ENCODE measurements at places on chromosomes 5 and 9. TPM values are rescaled to one million over a fixed set of nuclear protein-coding genes. Genes with fewer than 3 reads are reported as not detected.
A peak's percentile ranks its signal among the peaks of the same experiment; 100 is the strongest.

DNA sequence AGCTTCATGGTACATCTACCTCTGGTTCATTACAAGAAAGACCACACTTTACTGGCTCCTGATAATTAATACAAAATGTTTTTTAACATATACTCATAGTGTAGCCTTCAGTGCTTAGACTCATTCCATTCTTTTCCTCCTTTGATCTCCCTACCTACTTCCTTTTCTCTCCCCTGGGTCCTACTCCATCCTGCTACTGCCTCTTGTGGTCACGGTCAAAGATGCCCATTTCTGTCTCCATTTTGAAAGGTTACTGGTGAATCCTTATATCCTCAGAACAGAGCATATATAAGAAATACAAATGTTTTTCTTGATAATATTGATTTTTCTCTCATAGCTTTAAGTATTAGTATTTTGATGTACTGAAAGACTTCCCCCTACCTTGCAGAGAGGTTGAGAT is 375.9 kb downstream of the ARRDC3 start:
- H3K4me3 ChIP-seq = no peak overlapping the region
- no peaks in the 10 kb centered on the region for H3K4me1 ChIP-seq
- H3K27ac ChIP-seq = no peak overlapping the region
- H3K27me3 ChIP-seq = no peaks in the 10 kb centered on the region
- DNase-seq = peak; percentile 29
- no peaks in the 10 kb centered on the region for H3K36me3 ChIP-seq

The DTWD2 gene
- total RNA-seq = 15.4 TPM

- H3K27me3 ChIP-seq = no peaks in the 10 kb centered on the region
- no peak overlapping the region for H3K4me3 ChIP-seq
- H3K27ac ChIP-seq = no peak overlapping the region
- DNase-seq = no peak
Observed at GRCh38 chr5:6859951-6860638, 146.9 kb downstream of the TENT4A start.

The FGF1 gene
- total RNA-seq = 0.21 TPM

DNA sequence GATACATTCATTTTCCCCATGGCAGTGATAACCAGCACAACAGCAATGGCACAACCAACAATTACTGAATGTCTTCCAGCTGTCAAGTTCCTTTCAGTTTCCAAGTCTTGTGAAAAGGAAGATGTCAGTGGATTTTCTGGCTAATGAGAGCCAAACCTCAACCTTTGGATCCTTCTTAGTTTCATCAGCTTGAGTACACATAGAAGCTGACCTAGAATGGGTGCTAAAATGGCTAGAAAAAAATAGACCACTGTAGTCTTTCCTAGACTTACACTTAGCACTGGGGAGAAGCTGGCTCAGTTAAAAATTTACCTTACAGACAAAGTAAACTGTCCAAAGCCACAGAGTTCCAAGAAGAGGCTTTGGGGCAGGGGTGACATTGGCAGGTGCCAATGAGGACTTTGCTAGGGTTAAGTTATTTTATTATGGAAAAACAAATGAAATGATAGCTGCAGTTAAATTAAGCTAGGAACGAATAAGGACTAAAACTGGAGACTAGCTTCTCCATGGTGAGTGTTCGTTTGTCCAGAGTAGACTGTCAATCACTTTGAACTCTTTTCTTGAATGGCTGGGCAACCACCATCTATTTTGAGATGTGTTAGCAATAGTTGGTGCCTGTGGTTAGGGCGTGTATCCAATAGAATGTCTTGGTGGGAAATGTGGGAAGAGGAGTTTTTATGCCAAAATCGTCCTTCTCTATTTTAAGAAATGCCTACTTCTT is 25.9 kb upstream of the TXN start:
- no peak overlapping the region for H3K27ac ChIP-seq
- no peaks in the 10 kb centered on the region for H3K36me3 ChIP-seq

DNA sequence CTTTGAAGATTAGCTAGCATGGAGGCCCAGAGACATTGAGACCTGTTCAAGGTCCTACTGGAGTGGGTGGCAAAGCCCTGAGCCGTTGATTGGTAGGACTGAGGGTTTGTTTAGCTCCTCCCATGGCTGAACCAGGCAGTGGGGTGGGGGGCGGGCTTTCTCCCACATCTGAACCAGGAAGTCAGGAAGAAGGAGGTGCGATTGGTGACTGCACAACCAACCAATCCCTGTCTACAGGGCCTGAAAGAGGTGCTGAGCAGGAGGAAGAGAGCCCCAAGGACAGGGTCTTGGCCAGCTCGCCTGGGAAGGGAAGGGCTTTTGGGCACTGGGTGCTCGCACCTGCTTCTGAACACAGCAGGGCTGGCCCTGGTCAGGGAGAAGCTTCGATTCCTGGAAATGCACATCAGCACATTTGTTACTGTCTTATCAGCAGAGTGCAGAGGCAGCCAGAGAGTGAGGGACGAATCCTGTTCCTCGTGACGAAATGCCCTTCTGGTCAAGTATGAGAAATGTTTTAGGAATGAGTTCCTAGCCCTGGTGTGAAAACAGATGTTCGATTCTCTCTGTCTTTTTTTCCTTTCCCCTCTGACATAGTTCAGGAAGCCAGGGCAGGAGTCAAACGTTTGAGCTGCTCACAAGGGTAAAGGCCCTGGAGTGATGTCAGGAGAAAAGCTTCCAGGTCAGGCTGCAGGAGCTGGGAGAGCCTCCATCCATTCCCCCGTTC is 294.8 kb upstream of the KLF4 start:
- H3K4me3 ChIP-seq = no peak overlapping the region
- H3K4me1 ChIP-seq = peaks cover 9% of the 10 kb centered on the region
- no peaks in the 10 kb centered on the region for H3K36me3 ChIP-seq
- no peak overlapping the region for H3K27ac ChIP-seq

GRCh38 chr5:140926443-140927227 is 536 bp downstream of the PCDHAC1 start:
- H3K27ac ChIP-seq = no peak overlapping the region
- peaks cover 49% of the 10 kb centered on the region for H3K27me3 ChIP-seq
- no peaks in the 10 kb centered on the region for H3K36me3 ChIP-seq

GRCh38 chr5:52824827-52825226 is 37.1 kb downstream of the ITGA1 start:
- no peak overlapping the region for H3K4me3 ChIP-seq
- no peaks in the 10 kb centered on the region for H3K27me3 ChIP-seq
- H3K36me3 ChIP-seq = no peaks in the 10 kb centered on the region
- H3K27ac ChIP-seq = no peak overlapping the region
- H3K4me1 ChIP-seq = no peaks in the 10 kb centered on the region

DNA sequence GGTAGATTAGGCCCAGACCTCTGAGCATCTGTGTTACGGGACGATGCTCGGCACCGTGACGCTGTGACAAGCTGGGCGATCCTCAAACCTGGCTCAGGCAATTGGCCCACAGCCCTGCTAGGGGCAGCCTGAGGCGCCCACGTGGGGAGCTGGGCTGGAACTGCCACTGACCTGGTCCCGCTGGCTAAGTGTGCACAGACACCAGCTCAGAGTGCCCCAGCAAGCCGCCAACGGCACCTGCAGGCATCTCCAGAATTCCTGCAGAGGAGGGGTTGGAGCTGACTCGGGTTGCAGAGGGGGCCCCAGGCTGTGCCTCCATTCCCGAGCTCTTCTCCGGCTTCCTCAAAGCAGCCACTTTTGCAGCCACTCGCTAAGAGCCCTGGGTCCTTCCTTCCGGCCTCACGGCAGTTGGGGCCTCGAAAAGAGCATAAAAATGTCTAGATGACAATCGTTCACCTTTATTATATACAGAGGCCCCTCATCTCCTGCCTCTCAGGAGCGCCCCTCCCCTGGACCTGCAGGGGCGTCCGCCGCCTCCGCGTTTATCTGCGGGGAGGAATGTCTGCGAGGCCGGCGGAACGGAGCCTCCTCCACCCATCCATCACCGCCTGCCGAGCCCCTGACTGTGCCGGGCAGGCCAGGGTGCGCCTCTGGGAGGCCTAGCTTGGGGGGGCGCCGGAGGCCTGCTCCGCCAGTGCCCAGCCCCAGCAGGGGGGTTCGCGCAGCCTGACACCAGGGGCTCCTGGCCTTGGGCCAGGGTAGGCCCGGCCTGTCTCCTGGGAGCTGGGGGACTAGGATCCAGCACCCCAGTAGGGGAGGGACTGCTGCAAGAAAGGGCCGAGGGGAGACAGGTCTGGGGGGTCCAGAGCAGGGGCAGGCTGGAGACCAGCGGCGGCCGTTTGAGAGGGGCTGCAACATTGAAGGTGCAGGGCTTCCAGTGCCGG is 144.9 kb downstream of the BARX1 start:
- H3K27me3 ChIP-seq = no peaks in the 10 kb centered on the region
- no peaks in the 10 kb centered on the region for H3K36me3 ChIP-seq
- H3K4me3 ChIP-seq = no peak overlapping the region
- no peak overlapping the region for H3K27ac ChIP-seq
- DNase-seq = peak; percentile 65
- no peaks in the 10 kb centered on the region for H3K4me1 ChIP-seq

DNA sequence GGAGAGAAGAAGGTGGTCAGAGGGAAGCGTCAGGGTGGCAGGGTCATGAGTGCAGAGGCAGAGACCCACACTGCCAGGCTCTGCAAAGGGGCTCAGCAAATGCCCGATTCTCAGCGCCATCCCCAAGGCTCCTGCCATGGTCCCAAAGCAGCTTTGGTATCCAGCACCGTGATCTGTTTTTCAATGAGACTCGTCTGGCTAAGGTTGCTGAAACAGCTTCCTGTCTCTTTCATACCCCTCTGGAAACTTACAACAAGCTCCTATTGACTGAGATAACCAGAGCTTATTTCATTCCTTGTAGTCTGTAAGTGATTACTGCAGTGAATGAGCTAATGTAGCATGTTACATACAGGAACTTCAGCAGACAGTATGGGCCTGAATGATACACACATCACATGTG is 568.6 kb upstream of the DAP start:
- H3K36me3 ChIP-seq = no peaks in the 10 kb centered on the region
- no peak for DNase-seq
- no peak overlapping the region for H3K27ac ChIP-seq
- H3K4me3 ChIP-seq = no peak overlapping the region
- no peaks in the 10 kb centered on the region for H3K27me3 ChIP-seq

GRCh38 chr9:95017661-95018060 is 291.2 kb downstream of the AOPEP start:
- no peak overlapping the region for H3K4me3 ChIP-seq
- no peak for DNase-seq
- 0 out of 2 replicates have a peak, but pooled peaks cover 3% of the 10 kb centered on the region for H3K36me3 ChIP-seq
- H3K27ac ChIP-seq = no peak overlapping the region

- no peaks in the 10 kb centered on the region for H3K27me3 ChIP-seq
- H3K36me3 ChIP-seq = no peaks in the 10 kb centered on the region
- no peak overlapping the region for H3K27ac ChIP-seq
- H3K4me1 ChIP-seq = no peaks in the 10 kb centered on the region
- no peak overlapping the region for H3K4me3 ChIP-seq
Observed at GRCh38 chr9:135443797-135444425, 35.7 kb upstream of the PPP1R26 start.

The ZNF883 gene
- 44.4 TPM for total RNA-seq

GRCh38 chr5:156594406-156594805 is 255.7 kb upstream of the PPP1R2B start:
- H3K36me3 ChIP-seq = no peaks in the 10 kb centered on the region
- DNase-seq = no peak
- no peak overlapping the region for H3K27ac ChIP-seq

GRCh38 chr5:101393795-101394450 is 490.8 kb upstream of the ST8SIA4 start:
- peaks cover 15% of the 10 kb centered on the region for H3K36me3 ChIP-seq
- no peak overlapping the region for H3K4me3 ChIP-seq
- no peak overlapping the region for H3K27ac ChIP-seq
- no peaks in the 10 kb centered on the region for H3K27me3 ChIP-seq
- no peaks in the 10 kb centered on the region for H3K4me1 ChIP-seq

The HRH2 gene
- total RNA-seq = 5.9 TPM

- H3K4me3 ChIP-seq = no peak overlapping the region
- H3K27ac ChIP-seq = no peak overlapping the region
- no peaks in the 10 kb centered on the region for H3K4me1 ChIP-seq
- DNase-seq = no peak
- H3K36me3 ChIP-seq = no peaks in the 10 kb centered on the region
Observed at GRCh38 chr9:81022177-81022576, 667.2 kb downstream of the TLE1 start.

DNA sequence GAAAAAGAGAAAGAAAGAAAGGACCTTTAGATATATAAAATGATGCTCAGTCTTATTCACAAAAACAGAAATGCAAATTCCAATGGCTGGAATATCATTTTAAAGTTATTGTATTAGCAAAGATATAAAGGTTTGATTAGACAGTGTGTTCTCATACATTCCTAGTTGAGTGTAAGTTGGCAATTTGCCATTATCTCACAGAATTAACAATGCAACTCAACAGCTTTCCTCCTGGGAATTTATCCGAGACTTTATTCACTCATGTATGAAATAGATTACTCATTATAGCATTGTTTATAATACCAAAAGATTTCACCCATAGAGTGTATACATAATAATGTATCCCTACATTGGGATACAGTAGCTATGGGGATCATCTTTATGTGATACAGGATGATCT is 27.1 kb upstream of the MLLT3 start:
- H3K4me3 ChIP-seq = no peak overlapping the region
- no peaks in the 10 kb centered on the region for H3K27me3 ChIP-seq
- H3K27ac ChIP-seq = no peak overlapping the region
- DNase-seq = no peak
- H3K4me1 ChIP-seq = no peaks in the 10 kb centered on the region
- H3K36me3 ChIP-seq = no peaks in the 10 kb centered on the region

The OR13C2 gene
- not detected for total RNA-seq

DNA sequence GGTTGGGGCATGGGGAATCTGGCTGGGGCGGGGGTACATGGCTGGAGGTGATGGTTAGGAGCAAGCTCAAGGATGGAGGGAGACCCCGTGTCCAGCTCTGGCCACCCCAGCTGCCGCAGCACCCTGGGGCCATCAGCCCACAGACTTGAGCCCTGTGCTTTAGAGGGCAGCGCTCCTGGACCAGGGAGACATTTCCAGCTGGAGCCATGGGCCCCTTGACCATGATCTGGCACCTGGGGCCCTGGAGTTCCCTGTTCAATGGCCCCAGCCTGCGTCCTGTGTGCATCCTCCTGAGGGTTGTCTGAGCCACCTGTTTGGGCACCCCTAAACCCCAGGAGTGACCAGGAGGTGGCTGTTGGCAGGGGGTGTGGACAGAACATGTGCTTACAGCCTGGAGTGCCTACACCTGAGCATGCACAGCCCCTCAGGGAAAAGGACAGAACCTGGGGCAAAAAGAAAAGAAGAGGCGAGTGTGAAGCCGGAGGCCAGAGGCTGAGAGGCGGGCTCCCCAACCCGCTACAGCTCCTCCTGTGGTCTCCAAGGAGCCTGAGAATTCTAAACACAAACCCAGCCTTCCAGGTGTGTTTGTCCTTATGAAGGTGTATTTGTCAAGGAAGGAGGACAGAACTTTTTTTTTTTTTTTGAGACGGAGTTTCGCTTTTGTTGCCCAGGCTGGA is 126.7 kb downstream of the C9orf50 start:
- peaks cover 61% of the 10 kb centered on the region for H3K27me3 ChIP-seq
- H3K4me1 ChIP-seq = peaks cover 18% of the 10 kb centered on the region
- H3K4me3 ChIP-seq = no peak overlapping the region
- H3K36me3 ChIP-seq = no peaks in the 10 kb centered on the region
- peak; percentile 44 for DNase-seq
- no peak overlapping the region for H3K27ac ChIP-seq

DNA sequence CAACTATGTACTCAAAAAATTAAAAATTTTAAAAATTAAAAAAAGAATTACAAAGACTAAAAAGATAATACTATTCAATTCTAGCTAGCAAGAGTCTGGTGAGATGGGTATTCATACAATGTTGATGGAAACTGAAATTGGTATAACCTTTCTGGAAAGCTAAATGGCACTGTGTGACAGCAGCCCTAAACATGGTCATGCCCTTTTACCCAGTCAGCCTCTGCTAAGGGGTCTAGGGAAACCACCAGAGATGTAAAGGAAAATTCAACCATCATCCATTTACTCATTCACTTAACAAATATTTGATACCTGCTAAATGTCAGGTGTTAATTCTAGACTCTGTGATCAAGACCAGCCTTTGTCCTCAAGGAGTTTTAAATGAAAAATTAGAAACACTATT is 29.3 kb downstream of the IL31RA start:
- no peaks in the 10 kb centered on the region for H3K4me1 ChIP-seq
- no peak overlapping the region for H3K4me3 ChIP-seq
- no peak for DNase-seq
- H3K27me3 ChIP-seq = no peaks in the 10 kb centered on the region
- no peaks in the 10 kb centered on the region for H3K36me3 ChIP-seq
